ENCODE measurements at places on chromosomes 2 and 18.
A peak's percentile ranks its signal among the peaks of the same experiment; 100 is the strongest.

DNA sequence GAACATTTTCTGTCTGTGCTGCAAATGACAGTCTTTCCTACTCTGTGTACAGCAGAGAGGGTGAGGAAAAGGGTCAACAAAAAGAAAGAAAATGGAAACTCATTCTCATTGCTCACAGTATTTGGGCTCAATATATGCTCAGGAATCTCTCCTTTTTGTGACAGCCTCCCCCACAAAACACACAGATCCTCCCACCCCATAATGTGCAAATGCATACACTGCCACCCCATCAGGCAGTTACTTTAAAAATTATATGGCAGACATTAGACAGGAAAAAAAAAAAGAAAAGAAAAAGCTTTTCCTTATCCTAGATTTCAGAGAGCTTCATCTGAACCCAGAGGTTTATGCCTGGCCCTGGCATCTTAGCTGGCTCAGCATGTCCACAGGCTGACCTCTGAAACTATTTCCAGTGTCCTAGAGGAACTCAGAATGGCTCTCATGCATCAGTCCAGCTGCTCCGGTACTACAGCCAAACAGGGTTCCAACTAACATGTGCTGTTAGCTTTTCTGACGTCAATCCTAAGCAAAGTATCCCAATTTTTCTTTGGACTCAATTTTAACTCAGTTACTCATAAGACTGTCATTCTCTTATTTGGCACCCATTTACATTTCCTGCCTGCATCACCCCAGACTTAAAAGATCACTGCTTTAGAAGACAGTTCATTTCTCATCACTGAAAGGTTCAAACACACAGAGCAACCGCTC, 105.9 kb downstream of the RBMS1 start:
- DNase-seq = peak; percentile 80

DNA sequence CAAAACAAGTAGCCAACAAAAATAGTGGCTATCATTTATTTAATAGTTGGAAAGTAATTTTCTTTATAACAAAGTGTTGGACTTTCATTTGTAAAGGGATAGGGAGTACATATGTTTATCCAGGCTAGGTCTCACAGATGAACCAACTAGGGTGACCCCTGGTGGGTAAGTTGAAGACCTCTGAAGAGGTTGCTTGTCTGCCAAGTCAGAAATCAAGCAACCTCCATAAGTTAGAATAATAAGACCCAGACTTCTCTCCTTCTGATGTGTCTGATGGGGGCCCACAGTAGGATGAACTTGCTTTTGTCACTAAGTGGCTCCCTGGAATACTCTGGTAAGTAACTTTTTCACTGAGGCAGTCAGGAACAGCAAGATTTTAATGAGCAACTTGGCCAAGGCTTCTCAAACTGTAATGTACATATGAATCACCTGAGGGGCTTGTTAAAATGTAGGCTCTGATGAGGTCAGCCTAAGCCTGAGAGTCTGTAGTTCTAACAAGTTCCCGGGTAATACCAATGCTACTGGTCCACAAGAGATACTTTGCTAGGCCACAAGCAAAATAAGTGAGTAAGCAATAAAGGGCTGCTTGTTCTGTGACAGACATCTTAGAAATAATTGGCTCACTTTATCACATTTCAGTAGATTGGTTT, 319.6 kb downstream of the PIK3C3 start:
- peak; percentile 4 for DNase-seq

DNA sequence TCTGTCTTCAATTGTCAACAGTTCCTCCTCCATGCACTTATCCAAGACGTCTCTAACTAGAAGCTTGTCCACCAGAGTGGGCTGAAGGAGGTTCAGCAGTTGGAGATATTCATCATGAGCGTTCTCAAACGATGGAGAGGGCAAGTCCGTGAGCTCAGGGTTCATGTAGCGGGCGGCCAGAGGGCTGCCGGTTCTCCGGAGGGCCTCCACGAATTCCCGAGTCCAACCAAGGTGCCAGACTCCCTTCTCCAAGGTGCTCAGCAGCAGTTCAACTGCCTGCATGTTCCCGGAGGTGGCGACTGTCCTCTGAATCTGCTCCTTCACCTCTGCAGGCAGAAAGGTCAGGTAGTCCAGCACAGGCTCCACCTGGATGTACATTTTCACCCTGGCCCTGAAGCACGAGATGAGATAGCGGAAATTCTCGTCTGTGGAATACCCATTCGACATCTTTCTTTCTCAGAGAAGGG, 590 bp downstream of the IFIH1 start:
- DNase-seq = no peak

DNA sequence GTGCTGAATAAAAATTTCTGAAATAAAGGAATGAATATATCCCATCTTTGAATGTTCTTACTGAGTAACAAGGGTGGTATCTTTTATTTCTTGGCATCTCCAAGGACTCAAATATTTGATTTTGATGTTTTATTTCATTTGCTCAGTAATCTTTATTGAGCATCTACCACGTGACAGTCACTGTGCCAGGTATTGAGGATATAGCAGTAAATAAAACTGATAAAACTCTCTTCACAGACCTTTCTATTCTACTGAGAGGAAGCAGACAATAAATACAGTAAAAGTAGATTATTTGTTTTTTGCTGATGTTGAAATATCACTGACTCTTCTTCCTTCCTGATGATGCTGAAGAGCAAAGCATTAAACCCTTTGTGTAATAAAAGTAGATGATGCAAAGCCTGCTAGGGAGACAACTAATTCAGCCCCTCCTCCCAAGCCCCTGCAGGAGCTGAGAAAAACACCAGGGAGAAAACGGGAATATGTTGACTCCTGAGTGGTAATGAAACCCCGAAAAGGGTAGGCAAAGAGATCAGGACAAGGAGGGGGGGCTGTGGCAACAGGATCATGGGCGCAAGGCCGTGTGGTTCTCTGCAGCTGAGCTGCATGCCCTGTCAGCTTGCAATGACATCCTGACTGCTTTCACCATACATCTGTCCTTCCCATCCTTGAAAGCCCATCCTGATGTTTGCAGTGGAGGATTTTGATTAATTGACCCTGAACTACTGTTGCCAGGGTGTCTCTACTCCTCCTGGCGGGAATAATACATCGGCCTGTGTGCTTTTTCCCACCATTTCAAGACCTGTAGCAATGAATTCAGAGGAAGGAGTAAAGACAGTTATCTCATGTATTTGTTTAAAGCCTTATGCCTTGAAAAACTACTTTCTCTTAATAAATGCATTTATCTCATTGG, 117.4 kb downstream of the EML6 start:
- no peak for DNase-seq

DNA sequence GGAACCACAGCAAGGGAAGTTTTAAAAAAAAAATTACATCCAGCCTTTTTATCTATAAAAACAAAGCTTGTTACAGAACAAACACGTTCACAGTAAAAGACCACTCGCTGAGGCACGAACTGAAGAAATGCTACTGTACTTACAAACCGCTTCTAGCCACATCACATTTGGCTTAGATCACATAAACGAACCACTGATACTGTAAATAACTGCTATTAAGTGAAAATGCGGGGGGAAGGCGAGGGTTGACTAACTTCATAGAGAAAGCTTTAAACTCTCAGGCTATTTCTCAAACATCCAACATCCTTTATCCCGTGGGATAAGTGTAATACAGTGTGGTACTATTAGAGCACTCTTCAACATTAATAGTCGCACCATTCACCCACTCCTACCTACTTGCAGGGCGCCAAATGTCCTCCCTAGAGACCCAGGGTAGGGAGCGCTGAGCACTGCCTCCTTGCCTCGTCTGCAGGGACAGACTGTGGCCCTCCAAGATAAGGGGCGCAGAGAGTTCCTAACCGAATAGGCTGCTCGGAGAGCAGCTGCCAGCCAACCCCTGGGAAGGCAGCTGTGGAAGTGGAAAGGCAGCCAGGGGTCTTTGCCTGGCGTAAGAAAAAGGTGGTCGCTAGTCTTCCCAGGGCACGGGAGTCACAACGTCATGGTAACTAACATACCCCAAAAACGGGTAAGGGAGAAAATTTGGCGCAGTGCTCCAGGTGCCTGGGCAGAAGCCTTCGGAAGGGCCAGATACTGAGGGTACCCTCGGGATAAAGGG, 854 bp downstream of the GPR155 start:
- peak; percentile 59 for DNase-seq

GRCh38 chr2:2586931-2587330, 255.9 kb upstream of the MYT1L start:
- no peak for DNase-seq

DNA sequence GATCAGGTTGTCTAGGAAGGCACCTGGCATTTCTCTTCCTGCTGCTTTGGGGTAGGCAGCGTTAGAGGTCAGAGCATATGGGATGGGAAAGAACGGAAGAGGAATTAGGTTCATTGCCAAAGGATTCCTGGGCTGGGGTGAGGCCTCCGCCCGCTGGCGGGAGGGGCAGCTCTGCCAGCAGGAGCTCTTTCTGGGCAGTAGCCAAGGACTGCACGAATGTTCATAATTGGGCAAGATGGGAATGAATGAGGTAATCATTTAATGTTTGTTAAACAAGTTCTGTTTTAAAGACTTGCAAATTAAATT, 253.9 kb downstream of the AGAP1 start:
- no peak for DNase-seq

GRCh38 chr2:32484937-32485336, 128.1 kb downstream of the BIRC6 start:
- DNase-seq = no peak

GRCh38 chr18:59696311-59697235, 650 bp downstream of the CCBE1 start:
- DNase-seq = no peak

GRCh38 chr2:111662771-111663470, 221.1 kb downstream of the ANAPC1 start:
- DNase-seq = no peak

DNA sequence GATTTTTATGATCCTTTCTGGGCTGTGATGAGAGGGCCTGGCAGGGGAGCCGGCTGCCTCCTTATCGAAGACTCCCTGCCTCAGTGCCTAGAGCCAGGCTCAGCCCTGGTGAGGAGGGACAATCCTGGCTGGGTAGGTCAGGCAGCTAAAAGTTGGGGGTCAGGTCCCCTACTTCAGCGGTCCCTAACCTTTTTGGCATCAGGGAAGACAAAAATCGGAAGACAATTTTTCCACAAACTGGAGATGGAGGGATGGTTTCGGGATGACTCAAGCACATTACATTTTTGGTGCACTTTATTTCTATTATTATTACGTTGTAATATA, 53.1 kb downstream of the HS1BP3 start:
- DNase-seq = no peak

DNA sequence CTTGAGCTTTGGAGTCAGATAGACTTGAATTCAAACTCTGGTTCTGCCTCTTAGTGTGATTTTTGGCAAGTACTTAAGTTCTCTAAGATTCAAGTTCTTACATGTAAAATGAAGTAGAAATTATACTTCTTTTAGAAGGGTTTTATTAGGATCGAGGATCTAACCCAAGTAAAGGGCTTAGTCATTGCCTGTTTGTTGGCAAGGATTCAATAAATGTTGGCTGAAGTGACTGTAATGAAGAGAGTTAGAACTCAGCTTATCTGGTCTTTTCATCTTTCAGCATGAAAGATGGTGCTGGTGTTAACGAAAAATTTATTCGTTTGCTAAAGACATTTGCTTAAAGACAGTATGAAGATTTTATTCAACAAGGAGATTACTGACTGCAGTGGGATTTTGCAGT, 315.9 kb upstream of the THUMPD2 start:
- DNase-seq = peak; percentile 89

DNA sequence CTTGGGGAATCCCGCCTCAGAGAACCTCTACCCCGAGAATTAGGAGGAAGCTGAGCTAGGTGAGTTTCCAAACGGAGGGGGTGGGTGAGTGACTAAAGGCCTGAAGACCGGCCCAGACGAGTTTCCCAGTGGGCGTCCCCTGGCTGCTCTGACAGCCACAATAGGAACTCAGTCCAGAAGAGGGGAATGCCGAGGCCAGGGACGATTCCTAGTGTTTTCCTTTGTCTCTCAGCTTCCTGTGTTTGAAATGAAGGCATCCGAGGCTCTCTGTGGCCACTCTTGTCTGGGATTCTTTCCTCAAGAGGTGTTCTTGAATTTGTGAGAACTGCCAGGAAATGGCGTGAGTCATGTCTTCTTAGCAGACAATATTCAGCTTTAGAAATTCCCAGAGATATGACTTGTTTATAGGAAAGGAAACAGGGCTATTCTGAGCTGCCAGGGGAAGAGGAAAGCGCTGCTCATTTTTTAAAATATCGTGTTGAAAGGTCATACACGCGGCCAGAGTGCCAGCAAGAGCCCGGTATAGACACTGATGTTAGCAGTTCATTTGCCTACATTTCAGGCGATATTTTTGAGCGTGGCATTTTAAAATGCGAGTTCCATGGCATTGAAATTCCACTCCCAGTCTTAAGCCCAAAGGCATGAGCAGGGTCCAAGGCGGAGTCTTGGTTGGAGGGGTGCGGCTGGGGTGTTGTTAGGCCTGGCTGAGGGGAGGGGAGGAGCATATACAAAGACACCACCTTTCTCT, 169.1 kb upstream of the KLF7 start:
- peak; percentile 80 for DNase-seq

GRCh38 chr18:42446195-42446594, 491.2 kb downstream of the PIK3C3 start:
- DNase-seq = no peak

DNA sequence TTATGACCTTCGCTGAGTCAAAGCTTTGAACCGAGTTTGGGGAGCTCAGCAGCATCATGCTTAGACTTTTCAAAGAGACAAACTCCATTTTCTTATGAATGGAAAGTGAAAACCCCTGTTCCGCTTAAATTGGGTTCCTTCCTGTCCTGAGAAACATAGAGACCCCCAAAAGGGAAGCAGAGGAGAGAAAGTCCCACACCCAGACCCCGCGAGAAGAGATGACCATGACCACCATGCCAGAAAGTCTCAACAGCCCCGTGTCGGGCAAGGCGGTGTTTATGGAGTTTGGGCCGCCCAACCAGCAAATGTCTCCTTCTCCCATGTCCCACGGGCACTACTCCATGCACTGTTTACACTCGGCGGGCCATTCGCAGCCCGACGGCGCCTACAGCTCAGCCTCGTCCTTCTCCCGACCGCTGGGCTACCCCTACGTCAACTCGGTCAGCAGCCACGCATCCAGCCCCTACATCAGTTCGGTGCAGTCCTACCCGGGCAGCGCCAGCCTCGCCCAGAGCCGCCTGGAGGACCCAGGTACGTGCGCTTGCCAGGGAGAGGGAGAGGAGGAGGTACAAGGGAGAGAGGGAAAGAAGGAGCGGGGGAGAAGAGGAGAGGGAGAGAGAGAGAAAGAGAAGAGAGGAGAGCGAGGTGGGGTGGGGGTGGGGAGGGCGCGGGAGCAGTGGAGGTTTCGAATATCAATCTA, at the start of gene DLX1:
Gene DLX1, plus strand, starts transcription at position 48 of the 700 bp plus-strand sequence. Its CDS starts 171 bp downstream, at position 219.
- DNase-seq = no peak

- DNase-seq = no peak
Measured at GRCh38 chr2:216464104-216464720, 34.4 kb upstream of the RPL37A start.

DNA sequence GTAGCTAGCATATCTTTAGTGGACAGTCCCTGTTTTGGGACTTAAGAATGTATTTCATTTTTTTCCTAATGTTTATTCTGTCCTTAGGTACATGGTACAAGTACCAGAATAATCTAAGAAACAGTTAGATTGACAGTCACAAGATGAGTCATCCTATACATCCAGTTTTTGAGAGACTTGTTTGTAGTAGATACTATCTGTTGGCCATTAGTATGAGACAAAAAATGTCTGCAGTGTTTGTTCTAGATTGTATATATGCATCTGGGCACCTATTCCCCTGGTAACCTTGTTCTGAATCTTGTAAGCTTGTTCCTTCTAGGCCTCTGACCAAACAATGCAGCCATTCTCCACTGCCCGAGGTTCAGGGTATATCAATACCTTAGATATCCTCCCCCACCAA, 1343.5 kb downstream of the SUCLG1 start:
- DNase-seq = no peak
